ENCODE measurements at places on chromosomes 12 and 14.

GRCh38 chr12:15495746-15496145 lies 173.4 kb downstream of the PTPRO start:
- DNase-seq: no peak

- no peak for DNase-seq
Observed at GRCh38 chr12:39931231-39931630, 174.7 kb downstream of the SLC2A13 start.

- DNase-seq: no peak
Observed at GRCh38 chr14:68780358-68781160, 12.3 kb downstream of the ZFP36L1 start.

- DNase-seq: no peak
Observed at GRCh38 chr14:71625891-71626701, 306.1 kb upstream of the RGS6 start.

GRCh38 chr14:65751510-65751909 lies 339.0 kb downstream of the FUT8 start:
- no peak for DNase-seq

DNA sequence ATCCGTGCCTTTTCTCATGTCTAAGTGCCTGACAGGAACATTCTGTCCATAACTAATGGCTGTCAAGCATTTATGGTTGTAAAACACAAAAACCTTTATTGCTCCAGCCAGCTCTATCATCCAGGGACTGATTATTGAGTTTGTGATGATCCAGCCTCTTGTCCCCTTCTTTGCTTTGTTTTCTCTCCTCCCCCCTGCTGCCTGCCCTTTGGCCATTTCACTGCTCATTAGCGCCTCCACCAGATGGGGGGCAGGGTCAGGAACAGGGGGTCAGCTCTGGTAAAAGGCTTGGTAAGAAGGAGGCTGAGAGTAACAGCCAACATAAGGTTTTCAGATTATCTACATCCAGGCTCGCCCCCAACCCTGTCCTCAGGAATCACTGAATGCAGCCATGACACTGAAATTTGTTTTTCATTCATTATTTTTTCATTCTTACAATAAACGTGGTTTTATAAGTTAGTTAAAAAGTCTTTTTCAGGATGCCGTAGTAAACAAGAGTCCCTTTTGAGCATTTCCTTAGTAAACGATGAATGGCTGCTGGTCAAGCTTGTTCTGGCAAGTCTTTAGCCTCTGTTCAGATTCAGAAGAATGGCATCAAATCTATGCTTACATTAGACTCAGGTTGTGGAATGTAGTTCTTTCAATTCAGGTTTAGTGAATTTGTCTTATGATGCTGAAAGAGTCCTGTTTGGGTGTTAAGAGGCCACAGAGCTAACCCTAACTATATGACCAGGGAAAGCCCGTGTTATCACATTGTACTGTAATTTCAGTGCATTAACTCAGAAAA lies 21.7 kb downstream of the HMGA2 start:
- no peak for DNase-seq

DNA sequence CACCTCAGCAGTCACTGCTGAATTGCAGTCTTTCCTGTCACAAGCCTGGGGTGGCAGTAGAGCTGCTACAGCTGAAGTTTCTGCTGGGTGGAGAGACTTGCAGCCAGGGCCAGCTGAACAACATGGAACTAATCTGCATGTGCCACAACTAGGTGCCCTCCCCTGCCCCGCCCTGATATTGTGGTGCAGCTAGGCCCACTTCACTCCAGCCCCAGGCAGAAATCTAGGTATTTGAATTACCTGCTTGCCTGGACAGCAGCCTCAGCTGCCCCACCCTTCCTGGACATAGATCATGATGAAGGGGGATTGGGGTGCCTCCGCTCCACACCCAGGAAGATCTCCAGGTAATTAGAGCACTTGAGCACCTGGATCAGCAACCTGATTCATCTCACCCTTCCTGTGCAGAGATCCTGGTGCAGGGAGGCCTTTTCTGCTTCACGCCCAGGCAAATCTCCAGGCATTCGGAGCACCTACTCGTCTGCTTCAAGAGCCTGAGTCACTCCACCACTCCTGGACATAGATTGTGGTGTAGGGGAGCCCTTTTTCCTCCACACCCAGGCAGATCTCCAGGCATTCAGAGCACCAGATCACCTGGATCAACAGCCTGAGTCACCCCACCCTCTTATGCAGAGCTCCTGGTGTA lies 477.0 kb downstream of the SOX5 start:
- DNase-seq: no peak

DNA sequence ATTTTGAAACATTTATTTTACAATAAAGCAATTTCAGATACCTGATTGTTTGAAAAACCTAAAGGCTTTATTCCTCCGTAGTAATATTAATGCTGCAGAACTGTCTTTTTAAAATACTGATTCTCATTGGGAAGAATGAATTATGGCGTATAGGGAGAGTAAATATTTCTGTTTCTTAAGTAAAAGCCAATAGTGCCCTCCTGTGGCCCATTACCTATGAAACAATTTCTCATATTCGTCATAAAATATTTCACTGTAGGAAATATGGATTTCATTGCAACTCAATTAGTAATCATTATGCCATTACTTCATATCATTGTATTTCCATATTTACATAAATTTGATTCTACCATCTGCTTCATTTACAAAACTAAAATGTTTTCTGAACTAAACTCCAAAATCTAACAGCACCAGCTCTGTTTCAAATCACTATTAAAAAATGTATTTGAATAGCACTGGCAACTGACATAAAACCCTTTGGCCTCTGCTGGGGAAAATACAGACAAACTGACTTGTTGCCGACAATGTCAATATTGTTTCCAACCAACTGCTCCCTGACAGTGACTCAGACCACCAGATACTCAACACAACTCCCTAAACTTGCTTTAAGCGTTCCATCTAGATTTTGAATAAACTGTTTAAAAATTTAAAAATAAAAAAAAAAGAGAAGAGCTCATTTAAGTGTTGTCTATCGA lies 290.3 kb downstream of the NAV3 start:
- no peak for DNase-seq

DNA sequence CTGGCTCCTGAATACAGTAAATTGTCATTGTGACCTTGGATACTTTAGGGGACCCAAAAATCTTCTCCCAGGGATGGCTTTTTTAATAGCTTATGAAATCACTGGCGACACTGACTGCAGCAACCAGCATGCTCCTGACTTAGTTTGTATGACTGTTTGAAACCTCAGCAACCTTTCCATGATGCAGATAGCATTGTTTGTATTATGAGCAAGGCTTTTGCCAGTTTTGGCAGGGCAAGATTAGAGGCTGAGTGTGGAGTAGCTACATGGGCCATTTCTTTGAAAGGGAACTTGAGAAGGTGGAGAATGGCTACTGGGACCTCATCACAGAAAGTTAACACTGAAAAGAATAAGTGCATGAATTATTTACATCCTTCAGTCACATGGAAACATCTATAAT lies 50.9 kb downstream of the SLC4A8 start:
- no peak for DNase-seq

DNA sequence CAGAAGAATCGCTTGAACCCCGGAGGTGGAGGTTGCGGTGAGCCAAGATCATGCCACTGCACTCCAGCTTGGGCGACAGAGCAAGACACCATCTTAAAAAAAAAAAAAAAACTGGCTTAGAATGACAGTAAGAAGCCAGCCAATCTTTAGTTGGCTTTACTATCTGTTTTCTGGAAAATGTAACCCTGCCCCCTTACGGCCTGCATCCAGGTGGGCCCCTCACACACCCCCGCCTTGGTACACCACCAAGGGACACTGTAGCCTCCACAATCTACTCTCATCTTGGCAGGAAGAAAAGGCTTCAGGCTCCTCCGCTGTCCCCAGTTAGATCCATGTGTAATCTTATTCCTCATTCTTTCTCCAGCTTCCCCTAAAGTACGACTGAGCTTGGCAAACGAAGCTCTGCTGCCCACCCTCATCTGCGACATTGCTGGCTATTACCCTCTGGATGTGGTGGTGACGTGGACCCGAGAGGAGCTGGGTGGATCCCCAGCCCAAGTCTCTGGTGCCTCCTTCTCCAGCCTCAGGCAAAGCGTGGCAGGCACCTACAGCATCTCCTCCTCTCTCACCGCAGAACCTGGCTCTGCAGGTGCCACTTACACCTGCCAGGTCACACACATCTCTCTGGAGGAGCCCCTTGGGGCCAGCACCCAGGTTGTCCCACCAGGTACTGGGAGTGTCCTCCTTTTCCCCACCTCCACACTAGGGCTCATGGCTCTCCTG lies 6.6 kb downstream of the TAPBPL start:
- no peak for DNase-seq

DNA sequence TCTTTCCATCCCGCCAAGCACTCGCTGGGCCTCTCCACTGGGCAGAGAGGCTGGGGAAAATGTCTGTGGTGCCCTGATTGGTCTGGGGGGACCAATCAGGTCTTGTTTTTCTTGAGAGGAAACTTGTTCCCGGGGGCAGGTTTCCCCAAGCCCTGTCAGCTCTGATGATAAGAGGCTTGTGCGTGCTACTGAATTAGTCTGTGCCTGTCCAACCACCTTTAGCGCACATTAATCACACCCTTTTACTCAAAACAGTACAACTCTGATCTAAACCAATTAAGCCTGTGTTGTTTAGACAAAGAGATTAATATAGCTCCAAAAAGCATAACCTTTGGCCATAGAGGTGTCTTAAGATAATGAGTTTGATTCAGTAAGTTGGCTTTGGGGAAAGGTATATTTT lies 580.4 kb downstream of the VRK1 start:
- DNase-seq: no peak

DNA sequence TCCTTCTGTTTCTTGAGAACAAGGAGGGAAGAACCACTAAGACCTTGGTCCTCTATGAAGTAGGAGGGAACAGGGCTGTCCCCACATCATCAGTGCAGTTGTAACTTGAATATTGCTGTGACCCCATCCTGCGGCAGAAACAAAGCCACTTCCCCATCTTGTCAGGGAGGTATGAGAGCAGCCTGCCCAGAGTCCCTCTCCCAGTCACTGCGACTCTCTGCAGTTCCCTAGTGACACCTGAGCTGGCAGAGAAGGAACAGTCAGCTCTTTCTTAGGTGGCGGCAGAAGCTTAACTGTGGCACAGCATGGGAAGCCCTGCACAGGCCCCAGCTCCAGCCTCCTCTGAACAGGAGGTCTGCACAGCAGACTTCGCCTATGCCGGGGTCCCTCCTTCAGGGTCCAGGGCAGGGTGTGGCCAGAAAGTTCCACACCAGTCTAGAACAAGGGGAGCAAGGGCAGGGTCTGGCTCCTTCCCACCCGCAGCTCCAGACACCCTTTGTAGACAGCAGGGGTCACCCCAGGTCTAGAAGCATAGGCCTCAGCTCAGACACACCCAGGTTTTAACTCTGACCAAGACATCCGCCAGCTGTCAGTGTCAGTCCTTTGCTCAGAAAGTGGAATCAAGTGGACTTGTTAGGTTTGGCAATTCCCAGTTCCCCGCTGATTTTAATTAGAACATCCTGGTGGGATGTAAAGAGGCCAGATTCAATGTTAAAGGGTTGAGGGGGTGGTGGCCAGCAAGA lies 36.8 kb downstream of the DEGS2 start:
- DNase-seq: no peak

DNA sequence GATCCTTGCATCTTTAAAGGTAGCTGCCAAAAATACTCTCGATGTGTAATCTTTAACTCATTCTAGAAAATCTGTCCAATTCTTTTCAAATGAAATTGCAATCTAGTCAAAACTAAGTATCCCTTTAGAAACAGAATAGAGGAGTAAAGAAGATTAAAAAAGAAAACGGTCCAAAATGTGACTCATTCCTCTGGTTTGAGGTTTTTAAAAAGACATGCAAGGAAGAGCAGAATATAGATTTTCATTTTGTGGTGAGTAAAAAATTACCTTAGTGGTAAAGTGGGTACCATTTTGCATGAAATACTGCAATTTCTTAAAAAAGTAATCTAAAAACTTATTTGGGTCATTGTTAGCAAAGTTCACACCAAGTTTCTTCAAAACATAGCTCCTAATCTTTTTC lies 108.4 kb downstream of the BRMS1L start:
- no peak for DNase-seq

GRCh38 chr12:51759175-51759574 lies 89.3 kb downstream of the FIGNL2 start:
- DNase-seq: no peak

DNA sequence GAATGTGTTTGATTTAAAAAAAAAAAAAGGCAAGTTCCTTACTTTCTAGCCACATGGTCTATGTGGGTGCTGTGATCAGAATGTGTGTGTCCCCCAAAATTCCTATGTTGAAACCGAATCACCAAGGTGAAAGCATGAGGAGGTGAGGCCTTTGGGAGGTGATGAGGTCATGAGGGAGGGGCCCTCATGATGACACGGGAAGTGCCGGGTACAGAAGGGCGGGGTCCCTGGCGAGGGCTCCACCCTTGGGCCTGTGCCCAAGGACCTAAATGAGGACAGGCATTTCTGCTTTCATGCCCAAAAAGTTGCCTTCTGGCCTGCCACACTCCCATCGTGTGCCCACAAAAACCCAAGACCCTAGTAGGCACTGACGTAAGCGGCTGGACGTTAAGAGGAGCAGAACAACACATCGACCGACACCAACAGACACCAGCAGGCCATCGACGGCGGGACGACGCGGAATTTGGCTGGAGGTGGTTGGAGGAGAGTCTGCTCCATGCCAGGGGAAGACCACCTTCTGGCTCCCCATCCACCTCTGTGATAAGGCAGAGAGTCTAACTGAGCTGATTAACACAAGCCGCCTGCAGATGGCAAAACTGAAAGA lies 211.8 kb downstream of the FOXN3 start:
- no peak for DNase-seq
